ENCODE measurements at places on chromosomes 16 and 17. TPM values are rescaled to one million over a fixed set of nuclear protein-coding genes. Genes with fewer than 3 reads are reported as not detected.

PRSS21 gene
- total RNA-seq: not detected

PHKB gene
- 22.5 TPM for total RNA-seq

PRSS22 gene
- total RNA-seq: not detected

GRAPL gene
- total RNA-seq: not detected

TPSB2 gene
- not detected for total RNA-seq

RPGRIP1L gene
- 5.3 TPM for total RNA-seq
